RWPE2 (cell line): ENCODE measurements at places on chromosomes 7 and 10.

- no peak for DNase-seq
Measured at GRCh38 chr10:103667356-103667755, 173.9 kb downstream of the NEURL1 start.

- no peak for DNase-seq
Measured at GRCh38 chr7:22669692-22670421, 57.1 kb upstream of the IL6 start.

DNA sequence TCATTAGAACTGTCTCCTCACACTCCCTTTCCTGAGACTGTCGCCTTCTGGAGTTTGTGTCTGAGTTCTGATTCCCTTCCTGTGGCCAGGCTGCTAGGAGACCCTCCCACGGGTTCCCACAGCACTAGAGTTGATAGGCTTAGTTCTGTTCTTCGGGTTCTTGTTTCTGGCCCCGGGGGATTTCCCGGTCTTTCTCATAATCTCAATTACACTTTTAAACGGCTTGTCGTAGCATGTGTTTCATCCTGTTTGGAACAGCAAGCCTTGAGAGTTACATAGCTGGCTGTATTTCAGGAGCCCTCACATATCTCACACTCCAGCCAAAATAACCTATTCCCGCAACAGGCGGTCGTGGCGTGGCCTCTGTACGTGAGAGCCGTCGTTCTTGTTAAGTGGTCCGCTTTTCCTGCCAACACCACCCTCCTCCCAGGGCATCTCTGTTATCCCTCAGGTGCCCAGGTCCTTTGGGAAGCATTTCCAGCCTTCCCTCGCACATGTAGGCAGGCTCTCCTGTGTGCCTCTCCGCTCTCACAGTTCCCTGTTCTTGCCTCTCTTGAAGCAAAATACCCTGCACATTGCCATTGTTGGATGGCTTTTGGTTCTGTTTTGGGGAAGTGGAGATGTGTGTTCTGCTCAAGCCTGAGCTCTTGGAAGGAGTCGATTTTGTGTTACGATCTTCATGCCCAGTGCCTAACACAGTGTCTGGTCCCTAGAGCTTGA lies 46.0 kb downstream of the CDC123 start:
- no peak for DNase-seq

DNA sequence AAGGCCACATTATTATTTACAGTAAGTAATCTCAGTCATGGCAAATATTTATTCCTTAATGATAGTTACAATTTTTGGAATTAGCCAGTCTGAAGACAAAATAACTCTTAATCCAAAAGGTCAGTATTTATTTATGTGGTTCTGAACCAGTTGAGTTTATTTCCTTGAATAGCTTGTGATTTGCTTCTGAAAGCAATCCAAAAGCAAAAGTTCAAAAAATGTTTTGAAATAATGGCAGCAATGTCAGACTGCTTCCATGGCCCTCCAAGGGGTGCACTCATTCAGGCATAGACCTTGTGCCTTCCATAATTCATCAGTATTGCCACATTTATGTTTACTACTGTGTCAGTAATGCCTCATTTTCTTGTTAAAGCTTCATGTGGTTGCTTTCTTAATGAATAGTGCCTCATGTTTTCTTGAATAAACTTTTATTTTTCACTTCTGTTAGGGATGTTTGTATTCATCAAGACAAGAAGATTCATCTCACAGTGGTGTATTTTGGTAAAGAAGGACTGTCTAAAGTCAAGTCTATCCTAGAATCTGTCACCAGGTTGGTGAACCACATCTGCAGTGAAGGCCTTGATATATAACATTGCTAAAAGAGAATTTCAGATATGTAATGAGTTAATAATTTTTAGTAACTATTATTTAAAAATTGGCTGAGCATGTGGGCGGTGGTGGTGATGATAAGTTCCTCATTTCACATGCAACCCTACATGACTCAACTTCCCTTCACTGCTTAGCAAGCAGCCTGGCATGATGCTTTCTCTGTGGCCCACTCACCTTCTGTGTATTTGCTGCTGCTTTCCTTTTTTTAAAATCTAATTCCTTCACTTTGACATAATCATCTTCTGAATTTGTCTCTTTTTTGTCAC lies 22.0 kb downstream of the CSGALNACT2 start:
- no peak for DNase-seq

DNA sequence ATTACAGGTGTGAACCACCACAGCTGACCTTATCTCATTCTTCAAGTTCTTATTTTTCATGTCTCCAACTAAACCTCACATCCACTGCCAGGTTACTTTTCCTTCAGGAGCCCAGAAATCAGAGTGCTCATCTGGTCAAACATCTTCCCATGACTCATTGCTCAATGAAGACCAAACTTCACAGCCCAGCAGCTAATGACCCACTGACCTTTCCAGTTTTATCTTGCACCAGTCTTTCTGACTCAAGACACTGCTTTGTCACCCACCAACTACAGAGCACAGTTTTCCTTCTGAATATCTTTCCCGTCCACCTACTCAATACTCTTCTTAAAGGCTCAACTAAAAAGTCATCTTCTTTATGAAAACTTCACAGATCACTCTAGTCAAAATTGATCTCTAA lies 245.1 kb downstream of the CHCHD3 start:
- DNase-seq: no peak

DNA sequence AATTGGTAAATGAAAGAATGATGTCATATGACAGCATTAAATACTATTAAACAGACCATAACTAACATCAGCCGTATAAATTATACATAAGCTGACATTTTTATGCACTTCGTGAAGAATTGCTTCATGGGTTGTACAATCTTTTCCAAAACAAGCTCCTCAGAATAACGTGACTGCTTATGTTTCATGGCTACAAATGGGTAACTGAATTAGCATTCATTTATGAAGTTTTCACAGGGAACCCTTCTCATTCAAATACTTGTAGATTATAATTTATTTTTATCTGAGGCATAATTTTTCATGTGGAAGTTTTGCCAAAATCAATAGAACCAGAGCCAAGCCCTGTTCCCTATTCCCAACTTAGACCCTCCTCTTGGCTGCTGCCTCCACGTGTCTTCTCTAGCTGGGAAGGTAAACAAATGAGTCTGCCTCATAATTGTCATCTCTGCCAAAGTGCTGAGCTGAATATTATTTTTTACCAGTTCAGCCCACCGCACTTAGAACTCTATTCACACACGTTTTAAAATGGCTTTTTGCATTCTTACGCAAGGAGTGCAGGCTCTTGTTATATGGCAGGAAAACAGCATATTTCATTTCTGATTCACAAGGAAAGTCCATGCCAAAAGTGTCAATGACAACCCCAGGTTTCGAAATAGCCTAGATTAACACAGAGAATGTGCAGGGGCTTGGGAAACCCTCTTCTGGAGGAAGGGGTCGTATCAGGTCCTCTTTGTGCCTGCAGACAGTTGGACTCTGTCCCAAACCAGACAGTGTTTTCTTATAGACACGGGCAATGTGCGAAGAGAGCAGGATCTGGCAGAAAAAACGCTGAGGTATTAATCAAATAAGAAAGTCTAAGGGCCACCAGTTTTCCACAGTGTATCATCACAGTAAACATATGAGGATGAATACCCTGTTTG lies 370.7 kb upstream of the MGMT start:
- no peak for DNase-seq
